AG04450 (cell line): ENCODE measurements at places on chromosomes 12 and 14.

GRCh38 chr12:79706676-79707075 is 15.9 kb upstream of the PAWR start:
- no peak for DNase-seq

DNA sequence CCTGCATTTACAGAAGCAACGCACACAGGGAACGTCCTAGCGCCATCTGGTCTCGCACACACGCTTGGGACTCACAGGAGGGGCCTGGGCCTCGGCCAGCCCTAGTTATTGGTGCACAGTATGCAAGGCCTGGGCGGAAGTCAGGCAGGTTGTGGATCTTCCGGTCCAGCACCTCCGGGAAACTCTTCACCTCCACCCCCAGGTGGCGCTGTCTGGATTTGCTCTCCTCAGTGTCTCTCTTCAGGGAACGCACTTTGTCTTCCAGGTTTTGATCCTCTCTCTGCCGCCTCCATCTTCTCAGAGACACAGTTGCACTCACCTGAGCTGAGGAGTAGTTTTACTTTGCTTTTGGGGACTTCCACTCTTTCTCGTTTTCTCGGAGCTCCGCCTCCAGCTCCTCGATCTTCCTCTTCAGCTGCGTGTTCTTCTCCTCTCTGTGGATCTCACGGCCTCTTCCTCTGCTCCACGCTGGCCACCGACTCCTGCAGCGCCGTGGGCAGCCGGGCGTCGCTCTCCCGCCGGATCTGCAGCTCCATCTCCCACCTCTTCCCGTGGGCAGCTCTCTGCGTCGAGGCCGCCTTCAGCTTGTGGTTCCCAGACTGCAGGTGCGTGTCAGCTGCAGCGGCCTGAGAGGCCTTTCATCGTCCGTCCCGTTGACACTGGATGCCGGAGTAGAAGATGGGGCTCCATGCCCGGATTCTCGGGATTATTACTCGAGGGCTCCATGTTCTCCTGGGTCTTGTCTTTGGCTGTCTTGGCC is 933.8 kb downstream of the TMEM121 start:
- DNase-seq, result no peak

DNA sequence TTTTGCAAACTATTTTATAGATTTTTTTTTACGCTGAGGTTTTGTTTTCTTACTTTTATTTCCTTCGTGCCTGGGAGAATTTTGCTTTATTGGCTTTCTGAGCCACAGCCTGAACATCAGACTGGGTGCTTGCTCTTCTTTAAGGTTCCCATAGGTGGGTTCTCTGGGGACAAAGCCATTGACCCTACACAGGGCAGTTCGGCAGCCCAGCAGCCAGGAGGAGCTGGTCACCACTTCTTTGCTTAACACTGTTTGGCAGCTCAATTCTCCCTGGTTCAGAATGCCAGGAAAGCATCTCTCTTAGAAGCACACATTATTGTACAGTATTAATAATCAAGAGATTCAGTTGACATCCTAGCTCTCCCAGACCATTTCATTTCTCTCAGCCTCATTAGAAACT is 140.8 kb upstream of the NEDD1 start:
- DNase-seq, result no peak

DNA sequence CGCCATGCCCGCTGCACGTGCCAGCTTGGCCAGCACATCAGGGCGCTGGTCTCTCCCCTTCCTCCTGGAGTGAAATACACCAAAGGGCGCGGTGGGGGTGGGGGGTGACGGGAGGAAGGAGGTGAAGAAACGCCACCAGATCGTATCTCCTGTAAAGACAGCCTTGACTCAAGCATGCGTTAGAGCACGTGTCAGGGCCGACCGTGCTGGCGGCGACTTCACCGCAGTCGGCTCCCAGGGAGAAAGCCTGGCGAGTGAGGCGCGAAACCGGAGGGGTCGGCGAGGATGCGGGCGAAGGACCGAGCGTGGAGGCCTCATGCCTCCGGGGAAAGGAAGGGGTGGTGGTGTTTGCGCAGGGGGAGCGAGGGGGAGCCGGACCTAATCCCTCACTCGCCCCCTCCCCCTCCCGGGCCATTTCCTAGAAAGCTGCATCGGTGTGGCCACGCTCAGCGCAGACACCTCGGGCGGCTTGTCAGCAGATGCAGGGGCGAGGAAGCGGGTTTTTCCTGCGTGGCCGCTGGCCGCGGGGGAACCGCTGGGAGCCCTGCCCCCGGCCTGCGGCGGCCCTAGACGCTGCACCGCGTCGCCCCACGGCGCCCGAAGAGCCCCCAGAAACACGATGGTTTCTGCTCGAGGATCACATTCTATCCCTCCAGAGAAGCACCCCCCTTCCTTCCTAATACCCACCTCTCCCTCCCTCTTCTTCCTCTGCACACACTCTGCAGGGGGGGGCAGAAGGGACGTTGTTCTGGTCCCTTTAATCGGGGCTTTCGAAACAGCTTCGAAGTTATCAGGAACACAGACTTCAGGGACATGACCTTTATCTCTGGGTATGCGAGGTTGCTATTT is 914 bp upstream of the CCND2 start:
- DNase-seq, result no peak

- DNase-seq, result no peak
These were observed 4.0 kb downstream of the CD69 start for GRCh38 chr12:9756706-9757105.

DNA sequence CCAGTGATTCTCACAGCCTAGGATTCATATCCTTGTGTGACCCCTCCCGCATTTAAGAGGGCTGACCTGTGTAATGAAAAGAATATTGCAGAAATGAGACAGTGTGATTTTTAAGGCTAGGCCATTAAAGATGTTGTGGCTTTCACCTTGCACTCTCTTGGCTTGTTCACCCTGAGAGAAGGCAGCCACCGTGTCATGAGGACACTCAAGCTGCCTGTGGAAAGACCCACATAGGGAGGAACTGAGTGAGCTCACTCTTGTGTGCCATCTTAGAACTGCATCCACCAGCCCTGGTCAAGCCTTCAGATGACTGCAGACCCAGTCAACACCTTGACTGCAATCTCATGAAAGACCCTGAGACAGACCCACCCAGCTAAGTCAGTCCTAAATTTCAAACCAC is 46.3 kb upstream of the TMPO start:
- no peak for DNase-seq

- DNase-seq, result no peak
These were observed 16.2 kb downstream of the TEDC1 start for GRCh38 chr14:105507247-105507646.

GRCh38 chr14:102071283-102071998 is 15.4 kb downstream of the HSP90AA1 start:
- DNase-seq, result peak; percentile 20

GRCh38 chr14:38989922-38990546 is 113.0 kb downstream of the SEC23A start:
- no peak for DNase-seq

GRCh38 chr14:90491221-90491885 is 94.5 kb downstream of the CALM1 start:
- peak; percentile 6 for DNase-seq

DNA sequence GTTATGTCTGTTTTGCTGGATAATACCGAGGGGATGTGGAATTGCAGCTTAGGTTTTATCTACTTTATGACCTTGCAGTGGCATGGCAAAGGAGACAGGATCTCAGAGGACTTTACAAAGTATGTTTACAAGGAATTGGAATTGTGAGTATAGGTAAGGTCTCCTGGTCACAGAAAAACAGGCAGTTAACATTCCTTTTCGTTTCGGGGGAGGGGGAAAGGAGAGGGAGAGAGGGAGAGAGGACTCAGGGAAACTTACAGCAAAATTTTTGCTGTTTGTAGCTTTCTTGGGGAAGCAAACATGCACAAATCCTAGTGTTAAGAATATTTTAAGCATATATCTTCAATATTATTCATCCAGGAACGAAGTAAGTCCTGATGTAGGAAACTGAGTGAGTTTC is 590.5 kb upstream of the LRFN5 start:
- no peak for DNase-seq

GRCh38 chr14:58408681-58409215 is 13.0 kb downstream of the TOMM20L start:
- DNase-seq, result no peak

GRCh38 chr12:759628-760027 is 7.2 kb downstream of the WNK1 start:
- DNase-seq, result no peak

- no peak for DNase-seq
These were observed 2.0 kb upstream of the EMP1 start for GRCh38 chr12:13194401-13195110.

GRCh38 chr12:102765736-102766135 is 151.3 kb downstream of the PAH start:
- DNase-seq, result no peak

GRCh38 chr12:131345521-131346436 is 365.1 kb upstream of the SFSWAP start:
- DNase-seq, result no peak

DNA sequence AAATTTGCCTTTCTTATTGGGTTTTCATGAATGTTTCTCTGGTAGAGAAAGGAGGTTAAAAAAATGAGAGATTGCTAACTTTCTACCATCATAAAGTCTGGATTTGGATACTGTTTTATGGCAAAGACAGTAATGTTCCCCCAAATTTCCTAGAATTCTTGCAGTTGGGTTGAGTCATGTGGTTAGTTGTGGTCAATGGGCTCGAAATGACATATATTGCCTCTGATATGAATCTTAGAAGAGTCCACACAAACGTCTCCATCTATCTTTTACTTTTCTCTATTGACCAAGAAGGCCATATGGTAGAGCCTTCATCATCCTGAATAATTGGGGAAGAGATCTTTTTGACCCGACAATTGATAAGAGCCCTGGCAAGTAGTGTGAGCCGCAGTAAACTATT is 119.5 kb upstream of the PMCH start:
- no peak for DNase-seq

- no peak for DNase-seq
These were observed 24.4 kb downstream of the NEUROD4 start for GRCh38 chr12:55044135-55044534.

- DNase-seq, result peak; percentile 24
These were observed 2.4 kb downstream of the ATF7 start for GRCh38 chr12:53623548-53624385.

DNA sequence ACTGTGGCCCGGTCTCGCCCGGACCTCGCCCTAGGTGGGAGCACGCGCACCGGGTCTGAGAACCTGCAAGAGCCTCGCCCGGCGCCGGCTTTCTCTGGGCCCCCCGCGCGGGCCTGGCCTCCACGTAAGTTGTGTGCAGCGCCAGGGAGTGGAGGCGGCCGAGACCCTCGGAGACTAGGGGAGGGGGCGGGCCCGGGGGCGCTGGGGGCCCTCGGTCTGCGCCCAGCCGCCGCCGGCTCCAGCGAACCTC is 183 bp upstream of the PRMT8 start:
- no peak for DNase-seq

- no peak for DNase-seq
These were observed 320.2 kb upstream of the SFSWAP start for GRCh38 chr12:131390412-131391334.

DNA sequence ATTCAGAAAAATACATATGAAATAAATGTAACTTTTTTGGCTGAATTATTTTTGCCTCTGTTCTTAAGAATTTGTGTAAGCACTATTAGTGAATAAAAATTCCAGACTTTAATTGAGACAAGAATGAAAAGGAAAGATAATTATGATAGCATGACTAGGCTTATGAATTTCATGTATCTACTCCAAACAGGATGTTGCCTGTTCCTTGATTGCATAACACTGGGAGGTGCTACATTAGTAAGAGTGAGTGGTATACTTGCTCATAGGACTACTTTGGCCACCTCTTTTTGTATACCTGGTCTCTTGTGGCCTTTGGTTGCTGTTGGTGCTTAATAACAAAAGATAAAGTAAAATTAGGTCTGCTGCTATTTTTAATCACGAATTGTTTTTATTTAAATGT is 112.8 kb downstream of the NAV3 start:
- no peak for DNase-seq
